B cell (primary cell): ENCODE measurements at places on chromosomes 3 and 15. TPM values are rescaled to one million over a fixed set of nuclear protein-coding genes. Genes with fewer than 3 reads are reported as not detected.

DNA sequence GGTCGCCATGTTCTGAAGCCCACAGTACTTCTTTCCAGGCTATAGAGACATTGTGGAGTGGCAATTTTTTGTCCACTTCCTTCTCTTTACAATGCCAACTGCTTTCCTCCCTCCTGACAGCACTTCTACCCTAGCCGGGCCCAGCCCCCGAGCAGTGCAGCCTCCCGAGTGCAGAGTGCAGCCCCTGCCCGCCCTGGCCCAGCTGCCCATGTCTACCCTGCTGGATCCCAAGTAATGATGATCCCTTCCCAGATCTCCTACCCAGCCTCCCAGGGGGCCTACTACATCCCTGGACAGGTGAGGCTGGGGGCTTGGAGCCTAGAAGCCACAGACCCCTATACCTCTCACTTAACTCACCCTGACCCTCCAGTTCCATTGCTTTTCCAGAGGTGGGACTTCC lies 2.8 kb downstream of the EIF4G1 start:
- no peak overlapping the region for H3K4me3 ChIP-seq
- no peaks in the 10 kb centered on the region for H3K36me3 ChIP-seq
- H3K27me3 ChIP-seq: no peaks in the 10 kb centered on the region
- no peak for DNase-seq

- H3K36me3 ChIP-seq: no peaks in the 10 kb centered on the region
- no peaks in the 10 kb centered on the region for H3K4me1 ChIP-seq
- DNase-seq: no peak
- H3K27ac ChIP-seq: no peak overlapping the region
Observed at GRCh38 chr3:31022716-31023115, 128.3 kb upstream of the GADL1 start.

DNA sequence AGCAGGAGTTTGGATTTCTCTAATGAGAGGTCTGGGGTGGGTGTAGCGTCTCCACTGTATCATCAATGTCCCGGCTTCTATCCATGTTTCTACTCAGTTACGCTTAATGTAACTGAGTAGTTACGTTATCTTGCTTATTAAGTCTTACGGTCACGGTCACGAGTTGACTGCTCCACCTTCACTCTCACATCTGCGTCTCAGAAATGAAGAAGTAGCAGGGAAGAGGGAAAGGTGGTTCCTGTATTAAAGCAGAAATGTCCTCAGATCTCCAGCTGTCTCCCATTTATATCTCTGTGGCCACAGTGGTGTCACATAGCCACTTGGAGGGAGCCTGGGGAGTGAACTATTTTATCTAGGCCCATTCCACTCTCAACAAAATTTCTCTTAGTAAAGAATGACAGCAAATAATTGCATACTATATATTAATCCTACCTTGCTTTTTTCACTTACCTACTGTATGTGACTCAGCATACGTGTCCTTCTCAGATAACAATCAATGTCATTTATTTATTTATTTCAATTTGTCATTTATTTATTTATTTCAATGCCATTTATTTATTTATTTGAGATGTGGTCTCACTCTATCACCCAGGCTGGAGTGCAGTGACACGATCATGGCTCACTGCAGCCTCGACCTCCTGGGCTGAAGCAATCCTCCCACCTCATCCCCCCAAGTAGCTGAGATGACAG lies 39.7 kb upstream of the RNU6-1 start:
- H3K4me3 ChIP-seq: no peak overlapping the region
- peaks cover 7% of the 10 kb centered on the region for H3K27me3 ChIP-seq
- no peak overlapping the region for H3K27ac ChIP-seq
- H3K4me1 ChIP-seq: peaks cover 6% of the 10 kb centered on the region
- no peak for DNase-seq
- no peaks in the 10 kb centered on the region for H3K36me3 ChIP-seq

GRCh38 chr15:65512807-65513416 lies 4.6 kb downstream of the DPP8 start:
- H3K4me1 ChIP-seq: peaks cover 13% of the 10 kb centered on the region
- H3K4me3 ChIP-seq: no peak overlapping the region
- peaks cover 49% of the 10 kb centered on the region for H3K36me3 ChIP-seq
- no peak overlapping the region for H3K27ac ChIP-seq
- DNase-seq: no peak

- H3K4me3 ChIP-seq: peak overlapping the region; percentile 77
- peak overlapping the region; percentile 75 for H3K27ac ChIP-seq
- DNase-seq: no peak
- peaks cover 74% of the 10 kb centered on the region for H3K4me1 ChIP-seq
Observed at GRCh38 chr3:195896361-195897080, 11.8 kb downstream of the TNK2 start.

- DNase-seq: no peak
- H3K36me3 ChIP-seq: no peaks in the 10 kb centered on the region
- no peaks in the 10 kb centered on the region for H3K4me1 ChIP-seq
- no peak overlapping the region for H3K27ac ChIP-seq
- no peak overlapping the region for H3K4me3 ChIP-seq
Observed at GRCh38 chr15:29420188-29420587, 150.6 kb upstream of the NSMCE3 start.

- H3K27me3 ChIP-seq: no peaks in the 10 kb centered on the region
- H3K4me1 ChIP-seq: peaks cover 28% of the 10 kb centered on the region
- no peak overlapping the region for H3K27ac ChIP-seq
- no peak overlapping the region for H3K4me3 ChIP-seq
- DNase-seq: no peak
Observed at GRCh38 chr15:31298707-31299172, 27.9 kb upstream of the KLF13 start.

- H3K27me3 ChIP-seq: no peaks in the 10 kb centered on the region
- no peak overlapping the region for H3K4me3 ChIP-seq
- H3K4me1 ChIP-seq: no peaks in the 10 kb centered on the region
- H3K36me3 ChIP-seq: no peaks in the 10 kb centered on the region
- H3K27ac ChIP-seq: no peak overlapping the region
- DNase-seq: no peak
Observed at GRCh38 chr15:45943240-45943639, 308.4 kb downstream of the SQOR start.

DNA sequence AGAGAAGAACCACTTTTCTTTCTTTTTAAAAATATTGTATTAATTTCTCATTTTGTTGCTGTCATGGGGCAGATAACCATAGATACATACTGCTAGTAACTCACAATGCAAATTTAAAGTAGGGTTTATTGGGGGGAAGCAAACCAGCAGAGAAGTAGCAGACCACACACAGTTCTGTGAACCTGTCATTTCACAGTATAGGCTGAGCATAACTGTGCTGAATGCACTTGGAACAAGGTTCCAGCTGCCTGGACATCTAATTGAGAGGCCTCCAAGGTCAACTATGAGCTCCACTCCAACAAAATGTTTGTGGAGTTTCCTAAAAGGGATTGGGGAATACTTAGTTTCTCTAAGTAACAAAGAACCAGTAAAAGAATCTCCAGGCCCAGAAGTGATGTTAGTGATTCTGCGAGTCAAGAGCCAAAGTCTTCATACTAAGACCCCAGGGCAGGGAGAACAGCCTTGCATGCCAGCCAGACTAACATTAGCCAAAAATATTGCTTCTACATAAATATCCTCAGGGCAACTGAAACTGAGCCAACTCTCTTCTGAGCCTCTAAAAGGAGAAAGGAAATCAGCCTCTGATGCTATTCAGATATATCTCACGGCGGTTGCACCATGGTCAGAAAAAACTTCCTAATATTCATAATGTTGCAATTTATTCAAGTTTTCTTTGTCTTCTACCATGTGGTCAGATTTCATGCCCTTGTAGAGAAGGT lies 856.4 kb upstream of the ALCAM start:
- H3K27ac ChIP-seq: no peak overlapping the region
- no peaks in the 10 kb centered on the region for H3K27me3 ChIP-seq
- no peaks in the 10 kb centered on the region for H3K36me3 ChIP-seq
- H3K4me3 ChIP-seq: no peak overlapping the region
- peaks cover 4% of the 10 kb centered on the region for H3K4me1 ChIP-seq

DNA sequence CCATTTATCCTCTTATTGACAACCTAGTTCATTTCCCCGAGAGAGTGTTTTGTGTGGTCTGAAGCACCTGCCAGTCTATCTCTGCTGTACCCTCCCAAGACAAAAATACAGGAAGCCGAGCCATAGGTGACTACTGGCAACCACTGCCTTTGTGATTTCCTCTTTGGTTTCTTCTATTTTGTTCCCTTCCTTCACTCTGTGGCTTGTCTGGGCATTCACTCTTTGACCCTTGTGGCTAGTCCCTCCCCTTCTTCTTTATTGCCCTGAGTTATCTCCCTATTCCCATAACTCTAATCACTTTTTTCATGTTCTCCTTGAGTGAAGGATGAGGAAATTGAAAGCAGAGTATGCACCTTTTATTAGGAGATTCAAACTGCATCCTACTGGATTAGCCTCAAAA lies at the start of gene ADGRG7:
TSS of gene ADGRG7 (plus strand) at position 297 of the 400 bp plus-strand sequence. CDS start 256 bp downstream, outside the sequence.
- no peaks in the 10 kb centered on the region for H3K36me3 ChIP-seq
- no peak within 1 kb of the TSS for H3K27ac ChIP-seq
- no peak within 1 kb of the TSS for H3K4me3 ChIP-seq
- no peak for DNase-seq
- H3K4me1 ChIP-seq: peaks cover 11% of the 10 kb centered on the region

DNA sequence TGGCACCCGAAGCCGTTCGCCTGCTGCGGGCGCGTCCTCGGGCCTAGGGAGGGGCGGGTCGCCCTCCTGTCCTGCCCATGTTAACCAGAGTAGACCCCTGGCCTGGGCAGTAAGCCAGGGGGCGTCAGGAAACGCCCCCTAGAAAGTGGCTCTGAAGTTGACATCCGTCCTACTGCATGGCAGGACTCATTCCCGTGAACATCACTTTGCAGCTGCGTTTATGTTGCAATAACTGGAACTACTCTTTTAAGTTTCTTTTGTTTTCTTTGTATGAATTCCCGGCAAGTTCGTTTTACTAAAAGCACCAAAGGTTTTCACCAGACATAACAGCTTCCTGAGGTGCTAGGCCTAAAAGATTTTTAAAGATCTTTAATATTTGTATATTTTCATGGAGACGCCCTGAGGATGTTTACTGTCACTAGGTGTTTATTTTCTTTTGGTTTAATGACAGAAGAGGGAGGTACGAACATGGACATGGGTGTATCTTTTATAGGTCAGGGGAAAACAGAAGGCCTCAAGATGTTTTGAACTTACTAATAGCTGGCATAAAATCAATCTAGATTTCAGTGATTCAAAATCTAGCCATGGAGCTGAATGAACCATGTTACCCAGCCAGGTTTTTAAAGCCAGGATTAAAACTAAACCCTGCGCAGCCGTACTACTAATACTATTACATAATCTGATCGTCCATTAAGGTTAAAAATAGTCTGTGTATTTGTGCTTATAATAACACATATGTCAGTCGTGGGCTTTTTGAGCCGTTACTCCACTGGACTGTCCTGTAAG lies 1.0 kb downstream of the C15orf61 start:
- peaks cover 18% of the 10 kb centered on the region for H3K4me1 ChIP-seq
- DNase-seq: peak; percentile 17
- peak overlapping the region; percentile 84 for H3K4me3 ChIP-seq
- no peaks in the 10 kb centered on the region for H3K36me3 ChIP-seq
- H3K27me3 ChIP-seq: no peaks in the 10 kb centered on the region

- no peak overlapping the region for H3K27ac ChIP-seq
- no peaks in the 10 kb centered on the region for H3K36me3 ChIP-seq
- H3K4me1 ChIP-seq: no peaks in the 10 kb centered on the region
- no peak overlapping the region for H3K4me3 ChIP-seq
- DNase-seq: no peak
Observed at GRCh38 chr3:178513546-178514380, 22.5 kb upstream of the KCNMB2 start.

HRG gene
- total RNA-seq: not detected in 2 replicates

VGLL3 gene
- not detected in 2 replicates for total RNA-seq

NOX5 gene
- 0.05 TPM in 1 of 2 replicates, not detected in the other for total RNA-seq

PLA2G4D gene
- total RNA-seq: not detected in 2 replicates

SERPINI2 gene
- not detected in 2 replicates for total RNA-seq

TGM5 gene
- total RNA-seq: 0.42 TPM in 1 of 2 replicates, not detected in the other

FAM81A gene
- 3.8 and 3.9 TPM in 2 replicates for total RNA-seq
